GM04503 (cell line): ENCODE measurements at places on chromosomes 2 and 18.

DNA sequence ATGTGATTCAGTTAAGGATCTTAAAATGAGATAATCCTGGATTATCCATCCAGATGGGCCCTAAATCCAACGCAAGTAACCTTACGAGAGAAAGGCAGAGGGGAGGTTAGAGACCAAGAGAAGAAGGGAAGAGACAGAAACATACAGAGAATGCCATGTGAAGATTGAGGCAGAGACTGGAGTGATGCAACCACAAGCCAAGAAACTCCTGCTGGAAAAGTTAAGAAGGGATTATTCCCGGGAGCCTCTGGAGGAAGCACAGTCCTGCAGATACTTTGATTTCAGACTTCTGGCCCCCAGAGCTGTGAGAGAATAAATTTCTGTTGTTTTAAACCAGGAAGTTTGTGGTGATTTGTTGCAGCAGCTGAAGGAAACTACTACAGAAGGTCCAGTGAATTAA is 992.7 kb downstream of the BCL11A start:
- DNase-seq = no peak

DNA sequence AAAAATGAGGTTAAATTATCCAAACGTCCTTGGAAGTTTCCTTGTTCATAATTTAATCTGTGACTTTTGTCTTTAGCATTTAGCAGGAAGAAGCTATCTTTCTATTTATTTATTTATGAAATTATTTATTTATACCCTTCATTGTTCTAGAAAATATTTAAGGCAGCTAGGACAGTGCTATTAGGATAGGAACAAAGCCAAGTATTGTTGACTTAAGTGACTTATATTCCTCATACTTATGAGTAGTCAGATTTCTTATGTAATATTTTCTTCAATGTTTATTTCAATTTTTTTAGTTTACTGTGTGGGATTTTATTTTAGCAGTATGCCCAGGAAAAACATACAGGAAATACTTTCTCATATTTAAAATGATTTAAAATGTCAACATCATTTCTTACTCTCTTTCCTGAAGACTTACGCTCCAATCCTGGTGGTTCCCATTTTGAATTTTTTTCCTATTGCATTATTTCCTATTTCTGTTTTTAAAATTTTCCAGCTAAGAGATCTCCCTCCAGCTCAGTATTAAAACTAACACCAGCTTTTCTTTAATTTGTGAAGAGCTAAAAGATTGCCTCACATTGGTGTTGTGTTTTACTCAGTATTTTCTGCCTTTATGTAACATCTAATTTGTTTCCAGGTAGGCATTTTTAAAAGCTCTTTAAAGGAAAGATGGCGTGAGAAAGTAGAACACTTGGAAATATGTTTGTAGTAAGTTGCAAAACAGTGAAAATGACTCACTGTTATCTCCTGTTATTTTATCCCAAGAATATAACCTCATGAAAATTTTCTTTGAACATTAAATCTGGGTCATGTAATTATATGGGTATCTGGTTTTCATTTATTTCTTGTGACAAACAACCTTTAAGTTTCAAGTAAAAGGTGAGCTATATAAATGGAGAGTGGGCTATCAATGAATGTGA is 32.2 kb downstream of the MAPRE2 start:
- peak; percentile 49 for DNase-seq

DNA sequence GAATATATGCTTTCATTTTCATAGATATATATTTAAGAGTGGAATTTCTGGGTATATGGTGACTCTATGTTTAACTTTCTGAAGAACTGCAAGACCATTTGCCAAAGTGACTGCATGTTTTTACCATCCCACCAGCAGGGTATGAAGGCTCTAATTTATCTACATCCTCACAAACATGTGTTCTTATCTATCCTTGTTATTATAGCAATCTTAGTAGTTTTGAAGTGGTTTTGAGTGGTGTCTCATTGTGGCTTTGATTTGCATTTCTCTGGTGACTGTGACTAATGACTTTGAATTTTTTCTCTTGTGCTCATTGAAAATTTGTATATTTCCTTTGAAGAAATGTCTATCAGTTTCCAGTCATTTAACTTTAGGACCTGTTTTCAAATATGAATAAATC is 310.2 kb upstream of the NRP2 start:
- no peak for DNase-seq

- DNase-seq = no peak
Measured at GRCh38 chr2:103233691-103234090, 471.9 kb downstream of the TMEM182 start.

- DNase-seq = no peak
Measured at GRCh38 chr2:109242210-109242653, 113.2 kb downstream of the SH3RF3 start.

DNA sequence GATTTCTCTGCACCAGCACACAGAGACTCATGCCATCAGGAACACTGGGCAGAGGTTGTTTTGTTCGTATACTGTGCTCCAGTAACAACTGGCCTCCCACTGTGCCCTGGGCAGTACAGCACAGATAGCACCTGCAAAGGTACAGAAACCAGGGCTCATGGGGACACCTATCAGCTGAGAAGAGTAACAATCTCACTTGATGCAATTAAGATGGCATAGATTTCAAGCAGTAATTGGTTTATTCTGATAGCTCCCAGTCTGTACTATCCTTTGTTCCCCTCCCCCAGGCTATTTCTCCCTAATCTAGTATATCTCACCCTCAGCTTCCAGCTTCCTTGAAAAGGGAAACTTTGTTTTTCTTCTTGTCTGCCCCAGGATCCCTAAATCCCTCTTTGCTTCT is 343.9 kb upstream of the MMADHC start:
- DNase-seq = no peak
